Activated CD4-positive, alpha-beta T cell treated with anti-CD3 and anti-CD28 coated beads for 4 hours (primary cell): ENCODE measurements at places on chromosomes 7 and 10.

GRCh38 chr7:113122744-113123143, 4.4 kb upstream of the SMIM30 start:
- DNase-seq, result no peak

DNA sequence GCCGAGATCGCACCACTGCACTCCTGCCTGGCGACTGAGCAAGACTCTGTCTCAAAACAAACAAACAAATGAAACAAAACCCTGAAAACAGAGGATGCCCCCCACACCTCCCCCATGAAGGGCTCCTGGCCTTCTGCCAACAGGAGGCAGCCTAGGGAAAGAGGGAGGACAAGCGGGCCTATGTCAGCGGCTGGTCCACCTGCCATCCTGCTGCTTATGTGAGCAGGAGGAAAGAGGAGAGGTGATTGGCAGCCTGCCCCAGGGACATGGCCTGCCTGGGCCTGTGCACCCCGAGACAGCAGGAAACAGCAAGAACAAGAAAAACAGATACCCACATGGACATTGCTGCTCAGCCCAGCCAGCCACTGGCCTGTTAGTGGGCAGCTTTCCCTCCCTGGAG, 9.1 kb upstream of the ZNF316 start:
- DNase-seq, result no peak

GRCh38 chr10:46096446-46096845, 50.4 kb upstream of the MSMB start:
- no peak for DNase-seq

GRCh38 chr7:12783421-12784095, 96.1 kb downstream of the ARL4A start:
- no peak for DNase-seq

DNA sequence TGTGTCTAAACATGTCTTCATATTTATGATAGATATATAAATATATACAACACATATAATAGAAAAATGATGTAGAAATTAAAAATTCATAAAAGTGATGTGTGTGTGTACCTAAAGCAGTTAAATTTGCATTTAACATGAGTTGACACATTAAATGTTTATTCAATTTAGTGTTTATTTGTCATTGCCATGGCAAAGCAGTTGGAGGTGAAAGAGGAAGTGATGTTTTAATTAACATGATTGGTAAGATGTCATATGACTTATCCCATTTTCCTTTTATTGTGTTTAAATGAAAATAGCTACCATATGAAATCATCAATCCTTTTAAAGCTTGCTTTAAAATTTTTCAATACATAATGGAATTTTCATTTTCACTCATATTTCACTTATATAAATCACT, 452.6 kb downstream of the SUGCT start:
- DNase-seq, result no peak

DNA sequence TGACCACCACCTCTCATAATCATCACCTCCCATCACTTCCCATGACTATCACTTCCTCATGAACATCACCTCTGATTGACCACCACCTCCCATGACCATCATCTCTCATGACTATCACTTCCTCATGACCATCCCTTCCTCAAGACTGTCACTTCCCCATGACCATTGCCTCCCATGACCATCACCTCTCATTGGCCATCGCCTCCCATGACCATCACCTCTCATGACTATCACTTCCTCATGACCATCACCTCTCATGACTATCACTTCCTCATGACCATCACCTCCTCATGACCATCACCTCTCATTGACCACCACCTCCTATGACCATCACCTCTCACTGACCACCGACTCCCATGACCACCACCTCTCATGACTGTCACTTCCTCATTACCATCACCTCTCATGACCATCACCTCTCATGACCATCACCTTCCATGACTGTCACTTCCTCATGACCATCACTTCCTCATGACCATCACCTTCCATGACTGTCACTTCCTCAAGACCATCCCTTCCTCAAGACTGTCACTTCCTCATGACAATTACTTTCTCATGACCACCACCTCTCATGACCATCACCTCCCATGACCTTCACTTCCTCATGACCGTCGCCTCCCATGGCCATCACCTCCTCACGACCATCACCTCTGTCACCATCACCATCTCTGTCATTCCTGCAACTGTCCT, 51.6 kb downstream of the PDGFA start:
- DNase-seq, result no peak

GRCh38 chr10:113720386-113720785, 31.1 kb upstream of the PLEKHS1 start:
- no peak for DNase-seq

GRCh38 chr7:128734890-128735289, 4.3 kb upstream of the CALU start:
- no peak for DNase-seq

- no peak for DNase-seq
Measured at GRCh38 chr10:21272643-21273399, 252.7 kb downstream of the SKIDA1 start.

DNA sequence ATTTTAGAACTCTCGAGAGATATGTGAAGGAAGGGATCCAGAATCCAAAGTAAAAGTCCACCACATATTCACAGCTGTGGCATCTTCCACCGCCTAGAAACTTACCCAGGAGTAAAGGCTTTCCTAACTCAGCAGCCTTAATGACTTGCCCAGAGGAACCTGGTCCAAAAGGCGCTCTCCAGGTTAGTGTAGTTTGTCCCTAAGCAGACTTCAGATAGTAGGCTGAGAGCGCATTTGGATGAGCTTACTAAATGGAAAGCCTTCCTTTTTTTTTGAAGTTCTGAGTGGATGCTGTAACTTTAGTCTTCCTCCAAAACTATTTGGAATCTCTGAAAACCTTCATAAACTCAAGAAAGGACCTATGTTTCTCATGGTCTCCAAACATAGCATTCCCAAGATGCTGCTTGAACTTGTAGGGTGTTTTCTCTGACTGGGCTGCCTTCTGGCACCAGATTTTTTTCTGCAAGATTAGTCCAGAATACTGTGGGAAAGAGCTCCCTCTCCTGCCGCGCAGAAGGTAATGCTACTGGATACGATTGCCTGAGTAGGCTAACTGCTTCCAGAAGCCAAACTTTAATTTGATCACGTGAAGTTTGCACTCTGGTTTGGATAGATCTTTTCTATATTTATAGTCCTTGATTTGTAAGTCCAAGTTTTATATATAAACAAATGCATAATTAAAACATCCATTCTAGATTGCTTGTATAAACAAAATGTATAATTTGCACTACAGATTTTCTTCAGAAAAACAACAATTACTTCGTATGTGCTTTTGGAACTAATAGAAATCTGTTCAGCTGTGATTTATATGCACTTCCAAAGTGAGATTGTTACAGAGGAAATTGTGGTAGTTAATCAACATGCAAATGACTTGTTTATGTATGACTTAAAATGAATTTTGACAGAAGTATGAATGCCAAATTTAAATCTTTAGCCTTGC, 19.6 kb upstream of the GPR37 start:
- DNase-seq, result no peak

- no peak for DNase-seq
Measured at GRCh38 chr7:40604601-40605438, 470.0 kb downstream of the SUGCT start.

- peak; percentile 44 for DNase-seq
Measured at GRCh38 chr10:74213571-74214162, 62.6 kb downstream of the ADK start.

DNA sequence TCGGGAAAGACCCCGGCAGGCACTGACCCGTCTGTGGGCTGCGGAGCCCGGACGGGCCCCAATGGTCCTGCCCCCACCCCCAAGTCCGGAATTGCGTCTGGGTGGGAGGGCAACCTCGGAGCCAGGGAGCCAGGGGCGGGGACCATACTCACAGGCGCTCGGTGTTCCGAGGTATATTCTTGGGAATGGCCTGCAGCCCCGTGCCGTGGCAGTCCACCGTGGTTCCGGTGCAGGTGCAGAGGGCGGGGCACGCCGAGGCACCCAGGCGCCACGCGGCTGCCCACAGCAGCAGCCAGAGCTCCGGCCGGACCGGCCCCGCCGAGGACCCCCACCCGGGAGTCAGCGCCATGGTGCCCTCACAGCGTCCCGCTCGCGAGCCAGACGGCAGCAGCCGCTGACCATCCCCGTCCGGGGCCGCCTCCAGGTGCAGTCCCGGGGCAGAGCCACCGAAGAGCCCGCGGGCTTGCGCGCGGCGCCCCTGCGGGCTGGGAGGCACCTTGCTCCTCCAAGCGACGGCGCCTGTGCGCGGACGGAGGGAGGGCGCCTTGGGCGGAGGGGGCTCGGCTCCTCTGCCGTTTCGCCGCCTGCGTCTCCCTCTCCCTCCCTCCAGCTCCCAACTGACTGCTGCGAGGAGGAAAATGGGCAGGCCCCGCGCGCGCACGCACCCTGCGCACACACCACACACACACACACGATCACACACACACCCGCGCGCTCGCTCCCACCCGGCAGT, at the start of gene SLIT1:
Gene SLIT1 (minus strand): TSS at position 634 of the 733 bp plus-strand sequence. CDS start 285 bp downstream, at position 349.
- DNase-seq, result no peak

- peak; percentile 12 for DNase-seq
Measured at GRCh38 chr7:142357953-142358520, 100.2 kb upstream of the PRSS58 start.

- no peak for DNase-seq
Measured at GRCh38 chr7:65285906-65286864, 87.5 kb upstream of the ZNF92 start.

DNA sequence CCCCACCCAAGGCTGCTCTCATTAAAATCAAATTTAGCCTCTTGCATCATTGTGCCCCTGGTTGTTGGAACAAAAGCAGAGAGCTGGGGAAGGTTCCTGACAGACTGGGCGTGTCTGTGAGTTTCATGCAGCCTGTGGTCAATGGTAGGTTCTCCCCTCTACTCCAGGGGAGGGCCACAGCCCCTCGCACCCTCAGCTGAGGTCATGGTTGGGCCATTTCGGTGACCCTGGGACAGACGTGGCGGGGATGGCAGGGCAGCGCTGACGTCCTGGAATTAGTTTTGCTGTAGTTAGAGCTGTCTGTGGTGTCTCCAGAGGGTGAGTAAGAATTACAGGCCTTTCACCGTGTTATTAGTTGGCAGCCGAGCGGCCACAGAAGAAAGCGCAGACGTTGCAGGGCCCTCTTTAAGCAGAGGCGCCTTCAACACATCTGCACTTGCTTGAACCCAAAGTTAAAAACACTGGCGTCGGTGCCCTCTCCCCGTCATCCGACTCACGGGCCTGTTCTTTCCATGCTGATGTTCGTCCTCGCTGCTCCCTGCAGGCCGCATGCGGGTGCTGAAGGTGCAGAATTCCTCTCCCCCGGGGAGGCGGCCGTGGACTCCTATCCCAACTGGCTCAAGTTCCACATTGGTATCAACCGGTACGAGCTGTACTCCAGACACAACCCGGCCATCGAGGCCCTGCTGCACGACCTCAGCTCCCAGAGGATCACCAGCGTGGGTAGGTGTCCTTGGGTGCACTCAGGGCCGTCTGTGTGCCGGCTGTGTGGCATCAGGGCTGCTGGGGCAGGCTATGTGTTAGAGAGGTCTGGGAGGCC, 2.8 kb downstream of the FAM20C start:
- no peak for DNase-seq

GRCh38 chr7:98335411-98335977, 54.0 kb downstream of the BRI3 start:
- no peak for DNase-seq

DNA sequence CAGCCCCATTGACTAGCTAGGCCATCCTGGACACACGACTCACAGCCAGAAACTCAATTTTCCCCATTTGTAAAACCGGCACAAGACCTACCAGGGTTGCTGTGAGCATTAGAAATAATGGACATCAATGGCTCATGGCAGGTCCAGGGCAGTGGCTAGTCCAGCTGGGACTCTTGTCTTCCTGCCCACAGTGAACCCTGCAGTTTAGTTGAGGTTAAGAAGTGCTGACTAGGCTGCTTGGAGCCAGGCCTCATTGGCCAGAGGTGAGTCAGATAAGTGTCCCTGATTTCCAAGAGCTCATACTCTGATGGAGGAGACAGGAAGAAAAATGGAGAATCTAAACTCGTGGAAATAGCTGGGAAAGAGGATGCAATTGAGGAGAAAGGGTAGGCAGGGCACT, 123.4 kb upstream of the ZNF92 start:
- DNase-seq, result no peak

DNA sequence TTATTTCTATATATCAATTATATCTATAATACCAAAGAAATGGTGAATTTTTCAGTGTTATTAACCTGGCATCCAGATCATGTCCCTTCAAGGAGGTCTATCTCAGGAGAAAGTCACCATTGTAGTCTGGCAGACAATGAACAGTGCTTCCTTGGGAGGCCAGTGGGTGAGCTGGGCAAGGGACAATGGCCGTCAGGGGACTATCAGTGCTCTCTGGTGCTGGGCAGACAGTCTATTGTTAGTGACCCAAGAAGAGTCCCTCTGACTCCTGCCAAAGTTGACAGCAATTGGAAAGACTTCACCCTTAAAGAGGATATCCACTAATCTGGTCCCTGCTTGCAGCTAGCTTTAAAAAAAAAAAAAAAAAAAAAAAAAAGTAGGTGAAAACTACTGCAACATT, 7.1 kb downstream of the JAZF1 start:
- no peak for DNase-seq

- DNase-seq, result no peak
Measured at GRCh38 chr7:13920053-13920697, 69.3 kb downstream of the ETV1 start.

DNA sequence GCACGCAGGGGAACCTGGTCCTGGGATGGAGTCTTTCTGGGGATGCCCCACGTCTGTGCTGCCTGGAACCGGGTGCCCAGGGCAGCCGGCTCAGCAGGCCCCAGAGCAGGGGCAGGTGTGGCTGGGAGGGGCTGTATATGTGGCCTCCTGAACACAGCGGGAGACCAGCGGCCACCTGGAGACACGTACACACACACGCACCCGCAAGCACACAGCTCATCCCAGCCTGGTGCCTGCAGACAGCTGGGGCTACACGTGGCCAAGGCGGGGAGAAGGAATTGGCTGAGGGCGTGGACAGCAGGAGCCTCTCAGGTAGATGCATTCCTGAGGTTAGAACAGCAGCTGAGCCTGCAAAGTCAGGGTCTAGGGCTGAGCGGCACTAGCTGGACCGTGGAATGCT, 14.0 kb downstream of the ADAM8 start:
- no peak for DNase-seq

- DNase-seq, result peak; percentile 32
Measured at GRCh38 chr7:37440738-37441385, 7.8 kb downstream of the ELMO1 start.

DNA sequence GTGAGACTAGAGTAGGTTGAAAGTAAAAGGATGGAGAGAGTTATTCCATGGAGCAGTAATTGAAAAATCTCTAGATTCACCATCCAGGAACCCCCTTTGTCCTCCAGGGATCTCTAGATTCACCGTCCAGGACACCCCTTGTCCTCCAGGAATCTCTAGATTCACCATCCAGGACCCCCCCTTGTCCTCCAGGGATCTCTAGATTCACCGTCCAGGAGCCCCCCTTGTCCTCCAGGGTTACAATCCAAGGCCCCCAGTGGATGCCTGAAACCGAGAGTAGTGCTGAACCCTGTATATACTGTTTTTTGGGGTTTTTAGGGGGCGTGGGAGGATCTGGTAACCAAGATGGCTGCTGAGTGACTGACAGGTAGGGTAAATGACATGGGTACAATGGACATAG, 38.3 kb upstream of the PPP2R2D start:
- no peak for DNase-seq

DNA sequence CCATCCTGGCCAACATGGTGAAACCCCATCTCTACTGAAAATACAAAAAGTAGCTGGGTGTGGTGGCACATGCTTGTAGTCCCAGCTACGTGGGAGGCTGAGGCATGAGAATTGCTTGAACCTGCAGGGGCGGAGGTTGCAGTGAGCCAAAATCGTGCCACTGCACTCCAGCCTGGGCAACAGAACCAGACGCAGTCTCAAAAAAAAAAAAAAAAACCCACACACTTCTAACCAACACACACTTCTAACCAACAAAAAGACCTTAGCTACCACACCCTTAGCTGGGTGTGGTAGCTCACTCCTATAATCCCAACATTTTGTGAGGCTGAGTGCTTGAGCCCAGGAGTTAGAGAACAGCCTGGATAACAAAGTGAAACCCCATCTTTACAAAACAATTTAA, 33.9 kb upstream of the SPOCK2 start:
- DNase-seq, result peak; percentile 30
